ENCODE measurements at places on chromosomes 2 and 18.

- DNase-seq = no peak
These were observed 30.8 kb downstream of the NRP2 start for GRCh38 chr2:205713086-205713485.

DNA sequence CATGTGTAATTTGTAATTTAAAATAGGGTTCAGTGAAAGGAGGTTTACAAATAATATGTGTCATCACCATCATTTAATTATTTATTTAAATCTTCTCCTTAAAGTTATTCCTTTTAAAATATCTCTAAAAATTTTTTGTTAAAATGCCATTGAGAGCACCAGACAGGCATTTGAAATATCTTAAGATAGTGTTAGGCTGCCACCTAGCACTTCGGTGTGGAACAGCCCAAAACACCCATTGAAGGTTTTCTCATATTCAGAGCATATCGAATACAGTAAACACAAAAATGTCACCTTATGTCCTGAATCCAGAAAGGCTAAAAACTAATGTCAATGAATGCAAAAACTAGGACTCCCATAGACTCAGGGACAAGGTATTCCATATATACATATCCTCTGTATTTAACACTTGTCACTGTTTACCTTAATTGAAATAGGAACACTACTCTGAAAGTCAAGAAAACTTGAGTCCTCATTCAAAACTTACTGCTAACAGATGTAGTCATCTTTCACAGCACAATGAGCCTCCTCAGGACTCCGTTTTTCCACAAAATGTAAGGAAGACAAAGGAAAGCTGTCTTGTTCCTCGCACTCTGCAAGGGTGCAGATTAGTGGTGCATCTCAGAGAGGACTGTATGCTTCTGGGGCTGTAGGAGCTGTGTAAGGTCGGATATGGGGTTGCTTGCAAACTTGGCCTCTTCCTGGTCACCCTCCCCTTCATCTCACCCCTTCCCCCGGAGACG, 329.5 kb downstream of the PAX3 start:
- DNase-seq = no peak

- DNase-seq = no peak
These were observed 32.2 kb upstream of the AMMECR1L start for GRCh38 chr2:127917916-127918315.

GRCh38 chr2:54267577-54267976, 11.5 kb upstream of the TSPYL6 start:
- DNase-seq = no peak

GRCh38 chr18:12282442-12283039, 25.5 kb upstream of the TUBB6 start:
- DNase-seq = no peak

- no peak for DNase-seq
These were observed 999.6 kb downstream of the SUCLG1 start for GRCh38 chr2:83459456-83459855.

DNA sequence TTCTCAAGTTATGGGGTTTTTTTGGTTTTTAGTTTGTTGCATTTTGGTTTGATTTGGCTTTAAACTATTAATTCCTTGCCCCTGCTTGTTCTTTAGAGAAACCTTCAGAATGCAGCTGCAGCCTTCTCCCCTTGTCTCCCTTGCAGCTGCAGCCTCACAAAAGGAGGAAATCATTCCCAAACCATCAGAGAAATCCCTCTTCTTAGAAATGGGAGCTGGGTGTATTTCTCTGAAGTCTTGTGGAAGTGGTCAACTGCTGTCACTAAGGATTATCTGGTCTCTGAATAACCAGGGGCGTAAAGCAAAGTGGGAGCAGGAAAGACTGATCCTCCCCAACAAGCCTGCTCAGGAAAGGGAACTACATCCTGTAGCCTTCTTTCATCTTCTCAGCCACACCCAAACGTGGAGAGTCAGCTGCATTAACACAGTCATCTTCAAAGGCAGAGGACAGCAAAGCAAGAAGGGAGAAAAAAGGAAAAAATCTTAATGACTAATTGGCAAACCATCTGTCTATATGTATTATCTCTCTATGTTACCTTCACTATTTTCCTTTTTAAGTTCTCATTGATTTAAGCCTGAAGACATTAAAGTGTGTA, 1834.1 kb upstream of the PIK3C3 start:
- DNase-seq = no peak
